ENCODE measurements at places on chromosomes 12 and 14. TPM values are rescaled to one million over a fixed set of nuclear protein-coding genes. Genes with fewer than 3 reads are reported as not detected.

The NRXN3 gene
- 20.0 TPM for total RNA-seq

The MFAP5 gene
- total RNA-seq: 0.44 TPM

The SIRT4 gene
- total RNA-seq: 2.4 TPM

The RPGRIP1 gene
- not detected for total RNA-seq

The BBOF1 gene
- 3.9 TPM for total RNA-seq

The SOAT2 gene
- 0.71 TPM for total RNA-seq

The ACTN1 gene
- total RNA-seq: 190 TPM

The KRT2 gene
- not detected for total RNA-seq

The ADAMTS20 gene
- 0.70 TPM for total RNA-seq

The TSPAN19 gene
- total RNA-seq: not detected

The LAG3 gene
- 1.2 TPM for total RNA-seq

The KRT77 gene
- total RNA-seq: not detected

The TAS2R30 gene
- total RNA-seq: 5.7 TPM

The NTF3 gene
- 1.4 TPM for total RNA-seq

The FLRT2 gene
- total RNA-seq: 42.3 TPM

The KRT75 gene
- not detected for total RNA-seq

The REM2 gene
- 1.2 TPM for total RNA-seq

The KRT71 gene
- not detected for total RNA-seq

The SLC6A12 gene
- 1.2 TPM for total RNA-seq

The SERPINA10 gene
- not detected for total RNA-seq

The RTL1 gene
- 0.86 TPM for total RNA-seq

The OR4E2 gene
- not detected for total RNA-seq

The CRIP2 gene
- 8.3 TPM for total RNA-seq

The SLC38A4 gene
- total RNA-seq: not detected

The CAPZA3 gene
- total RNA-seq: not detected

The RERG gene
- total RNA-seq: 0.42 TPM

The SYT1 gene
- 6.5 TPM for total RNA-seq

The OTX2 gene
- total RNA-seq: 329 TPM

The GPR84 gene
- total RNA-seq: not detected

The C14orf39 gene
- 0.72 TPM for total RNA-seq

The MOAP1 gene
- total RNA-seq: 24.3 TPM

The SYCP3 gene
- not detected for total RNA-seq

The KRT6C gene
- total RNA-seq: not detected

The MGST1 gene
- total RNA-seq: 203 TPM

The RASSF9 gene
- total RNA-seq: 0.88 TPM

The KCNH5 gene
- total RNA-seq: 4.1 TPM

The ASIC1 gene
- total RNA-seq: 4.5 TPM

The TEX52 gene
- 0.41 TPM for total RNA-seq

The ZNF219 gene
- total RNA-seq: 60.9 TPM

The CMA1 gene
- total RNA-seq: not detected

The RCOR1 gene
- total RNA-seq: 34.5 TPM

The LMBR1L gene
- total RNA-seq: 84.2 TPM

The CEP83 gene
- total RNA-seq: 28.6 TPM

The GPRC5D gene
- total RNA-seq: not detected

The BHLHE41 gene
- total RNA-seq: 0.11 TPM

Data from endodermal cell (in vitro differentiated cells).